ENCODE measurements at places on chromosomes 6 and 20.
A peak's percentile ranks its signal among the peaks of the same experiment; 100 is the strongest.

- DNase-seq, result no peak
These were observed 182.5 kb upstream of the JARID2 start for GRCh38 chr6:15063253-15063853.

GRCh38 chr6:43790031-43790430 is 20.0 kb downstream of the VEGFA start:
- no peak for DNase-seq

- no peak for DNase-seq
These were observed 66.0 kb downstream of the CDH4 start for GRCh38 chr20:61317966-61318530.

DNA sequence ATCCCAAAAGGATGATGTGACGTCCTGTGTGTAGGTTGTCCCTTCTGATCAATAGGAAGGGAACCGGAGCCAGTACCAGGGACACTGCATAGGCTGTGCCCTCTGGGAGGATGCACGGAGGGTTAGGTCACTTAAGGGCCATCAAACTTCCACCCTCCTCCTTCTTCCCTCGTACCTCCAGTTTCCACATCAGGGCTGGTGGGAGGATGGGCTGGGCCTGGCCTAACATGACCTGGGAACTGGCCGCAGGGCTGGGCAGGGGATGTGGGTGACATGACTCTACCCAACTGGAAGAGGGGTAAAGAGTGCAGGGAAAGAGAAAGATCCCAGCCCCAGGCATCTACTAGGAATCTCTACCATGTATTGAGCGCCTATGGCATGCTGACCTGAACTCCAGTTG is 46.2 kb upstream of the MDGA1 start:
- DNase-seq, result no peak

- DNase-seq, result peak; percentile 71
These were observed 136.3 kb downstream of the ZMYND8 start for GRCh38 chr20:47220161-47220582.

- DNase-seq, result no peak
These were observed 217.4 kb upstream of the HSF2 start for GRCh38 chr6:122182061-122182460.

DNA sequence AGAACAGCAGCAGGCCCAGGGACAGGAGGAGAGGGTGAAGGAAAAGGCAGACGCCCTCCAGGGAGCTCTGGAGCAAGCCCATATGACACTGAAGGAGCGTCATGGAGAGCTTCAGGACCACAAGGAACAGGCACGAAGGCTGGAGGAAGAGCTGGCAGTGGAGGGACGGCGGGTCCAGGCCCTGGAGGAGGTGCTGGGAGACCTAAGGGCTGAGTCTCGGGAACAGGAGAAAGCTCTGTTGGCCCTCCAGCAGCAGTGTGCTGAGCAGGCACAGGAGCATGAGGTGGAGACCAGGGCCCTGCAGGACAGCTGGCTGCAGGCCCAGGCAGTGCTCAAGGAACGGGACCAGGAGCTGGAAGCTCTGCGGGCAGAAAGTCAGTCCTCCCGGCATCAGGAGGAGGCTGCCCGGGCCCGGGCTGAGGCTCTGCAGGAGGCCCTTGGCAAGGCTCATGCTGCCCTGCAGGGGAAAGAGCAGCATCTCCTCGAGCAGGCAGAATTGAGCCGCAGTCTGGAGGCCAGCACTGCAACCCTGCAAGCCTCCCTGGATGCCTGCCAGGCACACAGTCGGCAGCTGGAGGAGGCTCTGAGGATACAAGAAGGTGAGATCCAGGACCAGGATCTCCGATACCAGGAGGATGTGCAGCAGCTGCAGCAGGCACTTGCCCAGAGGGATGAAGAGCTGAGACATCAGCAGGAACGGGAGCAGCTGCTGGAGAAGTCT is 25.5 kb downstream of the C20orf173 start:
- DNase-seq, result no peak

- DNase-seq, result no peak
These were observed 8.2 kb downstream of the DAAM2 start for GRCh38 chr6:39800034-39801032.

- DNase-seq, result no peak
These were observed 151.2 kb downstream of the GRM4 start for GRCh38 chr6:33994472-33995308.

GRCh38 chr6:129875610-129876520 is 14.8 kb upstream of the TMEM244 start:
- DNase-seq, result no peak

GRCh38 chr20:57448764-57449354 is 57.7 kb downstream of the RBM38 start:
- no peak for DNase-seq

DNA sequence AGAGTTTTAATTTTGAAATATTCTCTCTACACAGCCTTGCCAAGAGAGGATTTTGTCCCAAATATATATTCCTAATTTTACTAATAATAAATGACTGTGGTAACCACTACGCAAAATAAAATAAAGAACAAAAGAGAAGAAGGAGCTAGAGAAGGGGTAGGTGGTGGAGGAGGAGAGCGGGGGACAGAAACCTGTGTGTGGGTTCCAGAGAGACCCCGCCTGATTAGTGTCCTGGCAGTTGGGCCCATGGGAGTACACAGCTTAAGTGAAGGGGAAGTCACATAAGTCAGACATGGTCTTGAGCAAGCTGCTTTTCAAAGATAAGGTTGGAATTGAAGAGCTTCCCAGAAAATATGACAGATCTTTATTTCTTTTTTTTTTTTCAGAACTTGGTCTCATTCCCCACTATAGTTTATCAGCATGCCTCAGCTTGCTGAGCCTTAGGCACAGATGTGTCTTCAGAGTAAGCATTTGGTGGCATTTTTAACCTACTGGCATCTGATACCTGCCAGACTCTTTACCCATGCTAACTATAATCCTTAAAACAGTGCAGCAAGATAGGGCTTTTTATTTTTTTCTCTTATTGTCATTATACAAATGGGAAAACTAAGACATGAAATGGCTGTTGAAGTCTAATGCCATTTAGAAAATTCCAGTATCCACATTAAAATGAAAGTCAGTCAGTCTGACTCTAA is 9.6 kb upstream of the RHAG start:
- no peak for DNase-seq

Data from activated T-cell treated with anti-CD3 and anti-CD28 coated beads, Interleukin-2, amount 50 U/mL, for 24 hours (primary cell).